RWPE1 (cell line): ENCODE measurements at places on chromosomes 16 and 17.
A peak's percentile ranks its signal among the peaks of the same experiment; 100 is the strongest.

- no peak for DNase-seq
These were observed 303.0 kb upstream of the IRX5 start for GRCh38 chr16:54627616-54628015.

DNA sequence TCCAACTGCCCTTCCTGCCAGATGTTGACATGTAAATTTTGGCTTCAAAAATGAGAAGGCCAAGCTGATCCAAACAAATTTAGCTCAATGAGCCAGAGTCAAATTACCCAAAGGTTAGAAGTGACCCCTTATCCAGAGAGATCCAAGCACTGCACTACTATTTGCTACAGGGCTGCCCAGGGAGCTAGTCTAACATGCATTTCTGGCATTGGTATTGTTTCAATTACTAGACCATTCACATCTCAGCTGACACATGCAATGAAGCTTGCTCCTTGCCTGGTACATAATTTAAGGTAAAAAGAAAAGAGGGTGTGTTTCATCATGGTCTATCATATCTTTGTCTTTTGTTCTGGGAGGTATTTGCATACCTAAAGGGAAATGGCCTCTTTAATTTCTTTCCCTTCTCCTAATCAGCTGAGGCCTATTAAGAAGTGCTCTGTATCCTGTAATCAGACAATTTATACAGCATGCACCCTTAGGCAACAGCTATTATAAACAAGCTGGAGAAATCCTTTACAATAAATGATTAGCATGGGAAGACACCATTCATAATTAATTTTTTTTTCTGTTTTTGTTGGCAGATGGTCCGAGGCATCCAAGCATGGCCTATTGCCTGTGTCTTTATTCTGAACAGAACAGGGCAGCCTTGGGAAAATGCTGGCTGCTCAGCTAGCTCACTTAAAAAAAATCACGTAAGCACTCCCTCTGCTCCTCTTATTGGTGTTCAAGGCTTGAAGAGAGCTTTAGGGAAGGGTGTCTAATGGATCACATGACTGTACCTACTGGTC, 161.5 kb upstream of the SALL1 start:
- DNase-seq: no peak

- DNase-seq: peak; percentile 68
These were observed 23.4 kb downstream of the GJD3 start for GRCh38 chr17:40340880-40341807.

DNA sequence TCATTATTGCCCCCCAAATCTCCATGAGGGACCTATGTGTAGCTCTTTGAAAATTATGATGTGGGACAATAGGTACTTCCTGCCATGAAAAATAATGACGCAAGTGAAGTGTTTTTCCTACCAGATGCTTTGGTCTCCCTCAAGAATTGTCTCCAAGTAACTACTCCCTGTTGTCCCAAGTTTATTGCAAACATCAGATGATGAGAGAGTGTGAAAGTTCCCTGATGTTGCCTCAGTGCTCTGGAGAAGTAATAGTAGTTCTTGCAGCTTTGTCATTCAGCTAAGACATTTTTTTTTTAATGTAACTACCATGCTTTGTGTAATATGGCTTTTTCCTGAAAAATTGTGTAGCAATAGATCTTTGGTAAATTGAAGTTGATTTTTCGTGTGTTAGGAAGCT, 20.1 kb downstream of the LPCAT2 start:
- no peak for DNase-seq

GRCh38 chr16:85275533-85276249, 163.4 kb upstream of the CIBAR2 start:
- DNase-seq: peak; percentile 75

DNA sequence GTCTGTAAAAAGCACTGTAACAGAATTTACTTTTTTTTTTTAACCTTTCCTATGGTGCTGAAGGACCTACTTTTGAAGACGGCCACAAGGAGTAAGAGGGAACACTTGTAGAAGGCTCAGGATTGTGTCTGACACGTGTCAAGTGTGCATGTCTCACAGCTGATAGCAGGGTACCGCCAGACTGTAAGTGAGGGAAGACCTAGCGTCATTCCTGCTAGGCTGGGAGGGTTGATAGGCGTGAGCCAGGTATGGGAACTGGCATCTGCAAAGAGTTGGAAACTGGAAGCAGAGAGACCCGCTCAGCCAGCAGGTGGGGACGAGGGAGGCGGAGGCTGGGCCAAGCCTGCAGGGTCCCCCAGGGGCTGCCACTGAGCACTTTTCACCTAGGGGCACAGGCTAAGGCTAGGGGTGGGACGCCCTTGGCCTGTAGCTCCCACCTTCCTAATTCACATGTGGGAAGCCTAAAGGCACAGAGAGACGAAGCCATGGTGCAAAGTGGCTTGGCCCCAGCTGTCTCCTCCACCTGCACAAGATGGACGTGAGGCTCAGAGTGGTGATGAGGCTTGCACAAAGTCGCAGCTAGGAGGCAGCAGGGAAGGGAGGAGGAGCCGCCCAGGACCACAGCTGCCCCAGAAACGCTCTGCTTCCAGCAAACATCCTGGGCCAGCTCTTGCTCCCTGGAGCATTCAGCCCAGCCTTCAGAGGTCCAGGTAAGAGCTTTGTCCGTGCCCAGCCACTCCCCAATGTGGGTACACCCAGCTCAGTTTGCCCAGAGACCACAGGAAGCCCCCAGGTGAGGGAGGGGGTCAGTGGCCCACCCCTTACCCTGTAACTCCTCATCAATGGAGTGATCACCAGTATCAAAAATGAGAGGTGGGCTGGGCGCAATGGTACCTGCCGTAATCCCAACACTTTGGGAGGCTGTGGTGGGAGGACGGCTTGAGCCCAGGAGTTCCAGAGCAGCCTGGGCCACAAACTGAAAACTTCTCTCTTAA, 18.9 kb downstream of the VASN start:
- no peak for DNase-seq

DNA sequence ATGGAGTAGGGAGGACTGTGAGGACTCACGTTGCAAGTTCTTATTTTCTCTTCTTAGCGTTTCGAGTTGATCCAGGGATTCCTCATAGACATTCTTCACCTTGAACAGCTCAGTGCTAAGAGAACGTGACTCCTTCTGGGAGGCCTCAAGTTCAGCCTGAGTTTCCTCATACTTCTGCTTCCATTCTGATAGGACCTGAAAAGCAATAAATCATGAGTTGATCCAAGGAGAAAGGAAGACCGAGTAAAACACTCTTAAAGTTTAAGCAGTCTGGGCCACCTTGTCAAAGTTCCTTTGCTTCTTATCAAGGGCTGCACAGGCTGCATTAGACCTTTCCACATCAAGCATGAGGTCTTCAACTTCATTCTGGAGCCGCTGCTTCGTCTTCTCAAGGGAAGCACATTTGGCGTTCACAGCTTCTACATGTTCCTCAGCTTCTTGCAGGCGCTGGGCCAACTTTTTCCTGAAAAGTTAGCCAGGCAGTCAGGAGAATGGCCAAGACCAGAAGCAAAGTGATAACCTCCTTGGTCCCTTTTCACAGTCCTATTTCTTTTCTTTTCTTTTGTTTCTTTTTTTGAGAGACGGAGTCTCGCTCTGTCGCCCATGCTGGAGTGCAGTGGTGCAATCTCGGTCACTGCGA, 23.8 kb upstream of the MYH13 start:
- no peak for DNase-seq

- DNase-seq: no peak
These were observed 5.5 kb downstream of the C16orf96 start for GRCh38 chr16:4561596-4561995.

DNA sequence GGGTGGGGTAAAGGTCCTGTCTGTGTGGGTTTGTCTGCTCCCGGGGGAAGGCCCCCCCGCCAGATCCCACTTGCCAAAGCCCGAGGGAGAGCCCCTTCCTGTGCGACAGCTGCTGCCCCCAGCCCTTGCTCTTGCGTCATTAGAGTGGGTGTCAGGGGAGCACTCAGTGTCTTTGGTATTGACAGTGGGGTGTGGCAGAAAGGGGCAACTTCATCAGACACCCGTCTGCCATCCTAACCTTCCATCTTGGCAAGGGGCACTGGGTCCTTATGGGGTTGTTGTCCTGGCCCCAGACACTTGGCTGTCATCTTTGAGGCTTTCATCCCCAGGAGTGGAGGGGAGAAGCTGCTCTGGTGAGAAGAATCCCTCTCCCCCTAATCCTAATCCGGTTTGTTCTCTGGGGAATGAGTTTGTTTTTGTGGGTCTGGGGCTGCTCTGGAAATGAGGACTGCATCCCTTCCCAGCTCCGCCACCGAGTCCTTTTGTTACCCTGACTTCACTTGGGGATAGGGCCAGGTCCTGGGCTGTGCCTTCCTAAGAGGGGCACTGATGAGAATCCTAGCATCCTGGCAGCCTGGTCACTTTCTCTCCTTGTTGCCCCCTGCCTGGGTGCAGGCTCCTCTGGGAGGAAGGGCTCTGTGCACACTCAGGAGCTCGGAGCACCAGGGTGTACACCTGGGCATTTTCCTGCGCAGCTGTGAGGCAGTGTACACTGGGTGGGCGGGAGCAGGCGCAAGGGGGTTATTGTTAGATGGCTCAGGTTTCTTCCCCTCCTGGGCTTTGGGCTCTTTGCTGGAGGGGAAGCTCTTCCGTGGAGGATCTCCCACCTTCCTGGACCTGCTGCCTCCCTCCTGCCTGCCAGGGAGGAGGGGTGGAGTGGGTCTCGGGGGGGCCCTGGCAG, 21.1 kb downstream of the GJD3 start:
- DNase-seq: no peak

DNA sequence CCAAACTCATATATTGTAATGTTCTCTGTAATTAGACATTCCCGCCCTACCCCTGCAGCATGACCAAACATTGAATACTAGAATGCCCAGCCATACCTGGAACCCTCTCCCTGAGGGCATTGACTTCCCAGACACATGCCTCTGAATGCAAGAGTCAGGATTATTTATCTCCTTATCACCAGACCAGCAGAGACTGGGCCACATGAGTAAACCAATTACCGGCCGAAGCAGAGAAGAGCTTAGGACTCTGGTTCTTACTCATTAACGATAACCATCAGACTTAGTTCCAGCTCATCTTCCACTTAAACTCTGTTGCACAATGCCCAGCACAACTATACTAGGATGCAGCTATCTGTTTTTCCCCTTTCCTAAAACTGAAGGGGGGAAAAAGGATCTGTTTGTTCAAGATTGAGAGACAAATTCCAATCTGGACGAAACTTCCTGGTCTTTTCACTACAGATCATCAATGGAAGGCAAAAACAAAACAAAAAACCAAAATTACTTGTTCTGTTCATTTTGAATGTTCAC, 88.2 kb upstream of the CORO6 start:
- DNase-seq: peak; percentile 93

- DNase-seq: no peak
These were observed 151.7 kb downstream of the ANKFN1 start for GRCh38 chr17:56305007-56305406.

- DNase-seq: peak; percentile 72
These were observed 25.8 kb downstream of the SRCIN1 start for GRCh38 chr17:38579934-38580333.

- DNase-seq: no peak
These were observed 14.1 kb upstream of the CALB2 start for GRCh38 chr16:71344315-71344905.

- peak; percentile 38 for DNase-seq
These were observed 26.3 kb upstream of the ATP2A3 start for GRCh38 chr17:3990386-3991127.

- DNase-seq: no peak
These were observed 21.5 kb upstream of the ABCA5 start for GRCh38 chr17:69348429-69348828.

DNA sequence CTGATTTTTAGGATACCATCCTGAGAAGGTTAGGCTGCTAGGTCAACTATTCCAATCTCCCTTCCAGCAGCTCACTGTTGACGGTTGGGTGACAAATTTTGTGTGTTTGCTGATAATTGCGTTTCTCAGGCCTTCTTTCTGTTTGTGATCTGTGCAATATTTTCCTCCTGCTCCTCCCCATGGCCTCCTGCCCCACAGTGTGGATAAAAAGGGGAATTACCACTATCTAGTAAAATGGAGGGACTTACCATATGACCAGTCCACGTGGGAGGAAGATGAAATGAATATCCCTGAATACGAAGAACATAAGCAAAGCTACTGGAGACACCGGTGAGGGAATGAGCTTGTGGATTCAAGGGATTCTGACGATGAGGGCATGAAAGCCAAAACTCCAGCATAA, 9.2 kb downstream of the CHD3 start:
- peak; percentile 34 for DNase-seq

- no peak for DNase-seq
These were observed 8.1 kb downstream of the CTRL start for GRCh38 chr16:67923414-67924116.

- no peak for DNase-seq
These were observed 69.0 kb upstream of the ENDOV start for GRCh38 chr17:80345841-80346497.

DNA sequence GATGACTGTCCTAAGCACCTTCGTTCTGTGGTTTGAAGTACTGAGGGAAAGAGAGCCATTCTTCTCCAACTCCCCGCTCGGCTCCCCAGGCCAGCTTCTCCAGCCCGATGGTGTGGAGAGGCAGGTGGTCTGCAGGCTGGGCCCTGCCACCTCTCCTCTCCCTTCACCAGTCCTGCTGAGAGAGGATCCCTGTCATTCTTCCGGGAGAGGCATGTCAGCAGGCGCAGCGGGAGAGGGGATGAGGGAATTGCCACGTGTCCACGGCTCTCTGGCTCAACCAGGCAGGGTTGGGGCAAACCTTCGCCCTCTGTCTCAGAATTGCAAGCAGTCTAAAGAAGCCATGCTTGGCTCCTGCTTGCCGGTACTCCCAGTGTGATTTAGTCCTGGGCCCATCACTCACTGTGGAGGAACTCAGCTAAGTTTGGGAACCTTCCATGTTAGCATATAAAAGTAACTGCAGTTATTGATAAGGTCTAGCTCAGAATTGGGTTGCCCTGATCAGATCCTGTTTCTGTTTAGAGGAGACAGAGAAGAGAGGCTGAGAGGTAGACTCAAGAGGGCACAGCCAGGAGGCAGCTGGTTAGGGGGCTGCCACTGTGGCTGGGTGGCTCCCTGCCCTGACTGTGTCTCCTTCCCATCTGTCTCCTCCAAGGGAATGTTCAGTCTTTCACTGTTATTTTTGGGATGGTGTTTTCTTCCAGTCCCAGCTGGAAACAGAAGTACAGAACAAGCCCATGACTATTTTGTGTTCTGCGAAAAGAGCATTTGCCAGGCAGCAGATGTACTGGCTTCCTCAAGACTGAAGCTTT, 17.4 kb downstream of the HS3ST3B1 start:
- no peak for DNase-seq

DNA sequence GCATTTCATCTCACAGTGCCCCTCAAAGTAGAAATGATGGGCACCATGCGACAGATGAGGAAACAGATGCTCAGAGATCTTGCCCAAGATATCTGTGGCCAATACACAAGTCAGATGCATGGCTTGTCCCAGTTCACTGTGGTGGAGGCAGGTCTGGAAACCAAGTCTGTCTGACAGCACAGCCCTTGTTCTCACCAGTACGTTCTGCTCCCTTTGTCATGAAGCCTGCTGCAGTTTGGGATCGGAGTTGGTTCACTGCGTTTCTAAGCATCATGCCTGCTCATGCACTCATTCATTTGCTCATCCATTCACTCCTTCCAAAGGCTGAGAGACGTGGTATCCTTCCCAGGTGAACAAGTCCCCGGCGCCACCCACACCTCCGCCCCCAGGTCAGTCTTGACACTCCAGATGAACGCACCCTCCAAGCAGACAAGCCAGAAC, 27.2 kb upstream of the MEAK7 start:
- peak; percentile 60 for DNase-seq
